NCI-H345 (cell line): ENCODE measurements at places on chromosomes 1 and 21.
A peak's percentile ranks its signal among the peaks of the same experiment; 100 is the strongest.

DNA sequence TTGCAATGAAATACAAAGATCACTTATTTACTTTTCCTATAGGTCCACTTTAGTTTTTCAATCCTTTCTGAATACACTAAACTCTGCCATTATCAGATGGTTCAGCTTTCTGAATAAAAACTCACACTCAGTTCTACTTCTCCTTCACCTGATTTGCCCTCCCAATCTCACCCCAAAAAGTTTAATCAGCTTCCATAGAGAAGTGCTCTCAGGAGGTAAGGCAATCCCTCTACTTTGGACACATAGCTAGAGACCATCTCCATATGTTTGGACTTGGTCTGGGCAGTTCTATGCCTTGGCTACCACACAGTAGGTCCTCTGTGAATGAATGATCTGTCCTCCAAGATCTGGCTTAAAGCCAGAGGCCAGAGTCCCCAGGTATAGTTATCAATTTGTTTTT, 40.9 kb downstream of the PTPN14 start:
- DNase-seq: no peak

DNA sequence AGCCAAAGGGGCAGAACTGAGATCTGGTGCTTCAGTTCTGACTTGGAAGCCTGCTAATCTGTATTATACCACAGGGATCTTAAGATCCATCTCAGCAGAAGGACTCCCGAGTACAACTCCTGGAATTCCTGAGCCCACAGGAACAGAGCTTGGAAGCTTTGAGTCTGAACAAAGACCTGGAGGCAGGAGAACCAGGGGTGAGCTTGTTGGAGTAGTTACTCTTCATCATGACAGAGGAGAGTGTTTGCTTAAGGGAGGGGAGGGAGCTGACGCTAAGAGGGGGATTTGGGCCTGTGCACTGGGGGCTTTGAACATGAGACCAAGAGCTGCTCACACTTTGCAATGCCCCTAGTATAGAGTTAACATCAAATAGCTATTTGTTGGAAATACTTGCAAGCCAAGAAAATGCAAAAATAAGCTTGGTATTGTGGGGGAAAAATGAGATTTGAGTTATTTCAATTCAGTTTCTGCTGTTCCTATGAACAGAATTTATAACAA, 41.1 kb upstream of the TRABD2B start:
- peak; percentile 31 for DNase-seq

DNA sequence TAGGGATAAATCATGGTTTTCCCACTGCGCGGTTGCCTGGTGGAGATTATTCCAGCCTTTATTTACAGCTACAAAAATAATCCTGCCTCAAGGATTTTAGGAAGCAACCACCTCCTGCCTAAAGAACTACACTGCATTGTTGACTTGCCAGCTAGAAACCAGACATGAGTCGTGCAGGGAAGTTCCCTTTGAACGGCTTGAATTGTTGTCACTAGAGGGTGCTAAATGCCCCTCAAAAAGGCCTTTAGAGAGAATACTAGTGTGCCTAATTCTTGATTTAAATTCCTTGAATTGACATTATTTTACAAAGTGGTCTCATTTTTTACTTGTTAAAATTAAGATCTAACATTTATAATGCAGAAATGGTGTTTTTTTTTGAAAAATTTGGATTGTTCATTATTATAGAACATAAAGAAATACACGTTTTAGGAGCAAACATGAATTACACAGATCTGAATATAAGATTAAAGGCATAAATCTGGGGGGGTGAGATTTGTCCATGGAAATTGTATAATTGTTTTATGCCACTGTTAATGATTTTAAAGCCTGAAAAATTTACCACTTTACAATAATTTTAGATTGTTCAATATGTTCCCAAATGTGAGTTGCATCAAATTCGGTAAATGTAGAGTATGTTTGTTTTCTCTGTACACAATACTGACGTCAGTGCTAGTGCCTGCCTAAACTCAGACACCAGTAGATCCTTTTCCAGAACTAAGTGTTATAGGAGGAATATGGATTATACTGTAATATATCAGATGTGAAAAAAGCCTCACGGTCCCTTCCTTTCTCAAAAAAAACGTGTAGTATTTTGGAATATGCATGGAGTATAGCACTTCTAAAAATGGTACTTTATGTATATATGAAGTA, 7.6 kb upstream of the ERG start:
- peak; percentile 67 for DNase-seq

GRCh38 chr1:179955731-179956130, 1.1 kb downstream of the CEP350 start:
- DNase-seq: no peak

DNA sequence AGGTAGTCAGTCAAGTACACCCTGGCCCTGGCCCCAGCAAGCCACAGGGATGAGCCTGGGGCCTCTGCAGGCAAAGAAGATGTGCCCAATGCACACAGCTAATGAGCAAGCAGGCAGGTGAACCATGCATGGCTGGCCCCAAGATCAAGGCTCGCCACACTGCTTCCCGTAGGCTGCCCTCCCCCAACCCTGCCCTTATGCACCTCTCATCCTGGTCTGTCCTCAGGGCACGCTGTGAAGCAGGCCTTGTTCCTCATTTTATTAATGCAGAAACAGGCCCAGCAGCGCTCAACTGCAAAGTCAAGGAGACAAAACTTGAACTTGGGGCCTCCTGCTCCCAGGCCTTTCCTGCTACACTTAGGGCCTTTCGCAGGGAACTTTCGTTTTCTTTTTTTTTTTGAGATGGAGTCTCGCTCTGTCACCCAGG, 35.6 kb upstream of the ID3 start:
- no peak for DNase-seq

GRCh38 chr1:27152829-27153548, 1.9 kb downstream of the SLC9A1 start:
- no peak for DNase-seq

GRCh38 chr1:211328866-211329475, 2.3 kb downstream of the TRAF5 start:
- no peak for DNase-seq

DNA sequence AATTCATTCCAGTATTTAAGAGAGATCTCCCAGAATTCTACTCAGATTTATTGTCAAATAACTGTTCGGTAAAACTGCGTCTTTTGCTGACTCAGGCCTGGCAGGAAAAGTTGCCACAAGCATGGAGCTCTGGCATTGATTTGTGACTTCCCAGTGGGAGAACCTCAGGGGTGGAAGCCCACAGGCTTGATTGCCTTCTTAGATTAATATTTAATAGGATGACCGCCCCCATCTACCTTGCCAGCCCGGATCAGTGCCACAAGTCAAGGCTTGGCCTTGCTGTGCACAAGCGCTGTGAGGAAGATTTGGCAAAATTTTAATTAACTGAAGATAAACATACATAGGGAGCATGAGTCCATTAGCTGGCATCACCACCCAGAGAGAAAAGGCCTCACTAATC, 93.5 kb downstream of the LRIG2 start:
- DNase-seq: no peak

DNA sequence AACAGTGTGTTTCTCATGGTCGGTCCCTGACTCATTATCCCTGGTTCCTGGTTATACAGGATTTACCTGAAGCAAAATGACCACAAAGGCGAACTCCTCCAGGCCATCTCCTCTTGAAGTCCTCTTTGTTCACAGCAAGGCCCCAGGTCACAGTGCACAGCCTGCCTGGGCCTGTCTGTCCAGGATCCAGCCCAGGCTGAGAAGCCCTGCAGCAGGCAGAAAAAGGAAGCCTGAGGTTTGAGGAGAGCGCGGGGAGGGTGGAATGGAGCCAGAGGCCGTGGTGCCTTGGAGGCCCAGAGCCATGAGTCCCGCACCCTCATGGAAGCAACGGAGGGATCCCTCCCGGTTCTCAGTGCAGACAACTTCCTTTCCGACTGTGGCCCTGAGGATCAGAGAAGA, 136.8 kb upstream of the IRF2BP2 start:
- DNase-seq: peak; percentile 62

DNA sequence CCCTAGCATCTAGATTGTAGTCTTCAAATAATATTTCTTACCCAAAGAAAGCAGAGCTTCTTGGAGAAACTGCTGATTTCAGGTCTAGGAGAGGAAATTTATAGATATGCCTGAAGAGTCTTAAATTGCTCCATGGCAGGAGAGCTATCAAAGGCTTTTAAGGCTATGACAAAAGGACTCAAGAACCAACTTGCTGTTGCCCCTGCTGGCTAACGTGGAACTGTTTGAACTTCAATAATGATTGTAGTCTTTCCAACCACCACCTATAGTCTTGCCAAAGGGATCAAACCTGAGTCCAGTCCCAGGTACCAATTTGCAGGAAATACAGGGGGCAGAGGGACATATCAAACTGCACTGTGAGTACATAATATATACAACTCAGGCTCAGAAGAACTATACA, 336.2 kb upstream of the ESRRG start:
- no peak for DNase-seq

DNA sequence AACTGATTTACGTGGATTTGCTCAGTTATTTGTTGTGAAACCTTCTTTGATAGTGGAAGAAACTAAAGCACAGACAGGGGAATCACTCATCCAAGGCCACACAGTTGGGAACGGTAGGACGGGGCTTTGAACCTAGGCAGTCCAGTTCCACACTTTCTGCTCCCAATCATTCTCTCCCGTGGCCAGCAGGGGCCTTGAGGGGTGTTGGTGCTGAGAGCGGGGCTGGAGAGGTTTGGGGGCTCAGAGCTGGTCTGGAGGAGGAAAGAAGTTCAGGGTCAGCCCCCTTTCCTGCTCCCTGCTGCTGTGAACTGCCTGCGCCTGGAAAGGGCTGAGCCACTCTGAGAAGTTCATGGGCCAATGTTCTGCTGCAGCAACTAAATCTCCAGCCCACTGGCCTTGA, 31.4 kb upstream of the ACTL8 start:
- DNase-seq: no peak

GRCh38 chr1:98203466-98203865, 282.6 kb upstream of the DPYD start:
- DNase-seq: no peak

DNA sequence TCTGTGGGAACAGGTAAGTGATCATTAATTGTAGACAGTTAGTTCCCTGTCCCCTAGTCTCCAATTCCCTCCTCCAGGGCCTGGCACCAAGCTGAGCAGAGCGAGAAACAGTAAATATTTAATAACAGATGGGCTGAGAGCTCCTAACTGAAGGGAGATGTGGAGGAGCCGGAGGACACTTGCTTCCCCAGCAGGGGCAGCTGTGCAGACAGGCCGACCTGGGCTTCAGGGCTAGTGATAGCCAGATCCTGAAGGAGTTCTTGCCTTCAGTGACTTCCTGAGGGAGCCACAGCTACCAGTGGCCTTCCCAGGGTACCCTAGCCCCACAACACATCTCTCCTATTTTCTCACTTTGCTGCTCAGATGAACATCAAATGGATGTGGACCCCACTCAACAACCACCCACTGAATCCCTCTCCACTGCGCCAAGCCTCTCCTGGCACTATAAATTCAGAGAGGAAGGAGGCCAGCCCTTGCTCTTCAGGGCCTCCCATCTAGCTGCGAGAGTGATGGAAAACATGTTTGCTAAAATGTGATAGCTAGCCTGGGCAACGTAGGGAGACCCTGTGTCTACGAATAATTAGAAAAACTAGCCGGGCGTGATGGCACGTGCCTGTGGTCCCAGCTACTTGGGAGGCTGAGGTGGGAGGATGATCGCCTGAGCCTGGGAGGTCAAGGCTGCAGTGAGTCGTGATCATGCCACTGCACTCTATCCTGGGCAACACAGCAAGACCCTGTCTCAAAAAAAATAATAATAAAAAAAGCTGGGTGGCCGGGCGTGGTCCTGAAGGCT, 26.9 kb upstream of the SYNC start:
- no peak for DNase-seq

DNA sequence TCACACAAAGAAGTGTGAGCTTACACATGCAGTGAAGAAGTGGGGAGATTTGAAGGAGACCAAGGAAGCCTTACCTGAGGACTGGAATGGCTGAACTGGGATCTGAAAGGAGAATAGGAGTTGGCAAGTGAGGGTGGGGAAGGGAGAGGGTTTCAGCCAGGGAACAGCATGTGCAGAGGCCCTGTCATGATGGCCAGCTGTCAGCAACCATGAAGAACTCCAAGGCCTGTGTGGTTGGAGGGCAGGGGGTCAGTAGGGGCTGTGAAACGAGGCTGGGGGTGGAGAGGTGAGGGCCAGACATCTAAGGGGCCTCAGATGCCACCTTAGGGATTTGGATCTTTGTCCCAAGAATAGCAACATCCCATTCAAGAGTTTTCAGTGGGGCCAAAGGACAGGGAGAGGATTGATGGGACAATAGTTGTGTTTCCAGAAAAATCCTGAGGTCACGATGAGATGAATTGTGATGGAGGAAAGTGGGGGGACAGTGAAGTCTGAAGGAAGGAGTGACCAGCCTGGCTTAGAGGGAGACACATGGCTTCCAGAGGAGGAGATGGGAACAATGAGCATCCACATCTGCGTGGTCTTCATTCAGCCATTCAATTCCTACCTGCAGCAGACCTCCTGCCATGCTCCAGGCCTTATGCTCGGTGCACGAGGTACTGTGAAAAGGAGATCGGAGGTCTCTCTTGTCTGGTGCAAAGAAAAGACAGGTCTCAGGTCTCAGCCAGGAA, 187.6 kb downstream of the MATN1 start:
- no peak for DNase-seq

DNA sequence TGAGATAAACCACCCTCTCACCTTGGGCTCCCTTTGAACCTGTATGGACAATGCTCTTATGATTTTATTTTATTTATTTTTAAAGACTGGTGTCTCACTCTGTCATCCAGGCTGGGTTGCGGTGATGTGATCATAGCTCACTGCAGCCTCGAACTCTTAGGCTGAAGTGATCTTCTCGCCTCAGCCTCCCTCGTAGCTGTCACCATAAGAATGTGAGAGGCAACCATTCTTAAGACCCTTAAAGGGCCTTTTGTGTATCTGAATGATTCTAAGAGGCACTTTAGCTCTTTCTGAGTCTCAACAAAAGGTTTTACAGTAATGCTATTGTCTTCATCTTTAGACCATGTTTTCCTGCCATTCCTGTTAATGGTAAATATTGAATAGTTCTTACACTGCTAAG, 67.0 kb downstream of the IVNS1ABP start:
- no peak for DNase-seq

DNA sequence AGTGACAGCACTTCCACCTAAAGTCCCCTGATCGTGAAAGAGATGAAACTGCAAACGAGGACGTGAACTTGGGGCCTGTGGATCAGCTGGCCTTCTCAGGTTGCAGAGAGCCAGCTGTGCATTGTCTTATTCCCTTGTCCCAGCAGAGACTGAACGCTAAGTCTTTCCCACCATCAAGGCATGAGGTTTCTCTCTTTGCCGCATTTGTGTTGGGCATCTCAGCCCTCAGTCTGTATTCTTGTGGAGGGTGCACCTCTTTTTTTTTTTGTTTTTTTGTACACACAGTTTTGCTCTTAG, 71.4 kb downstream of the KIF26B start:
- DNase-seq: no peak

DNA sequence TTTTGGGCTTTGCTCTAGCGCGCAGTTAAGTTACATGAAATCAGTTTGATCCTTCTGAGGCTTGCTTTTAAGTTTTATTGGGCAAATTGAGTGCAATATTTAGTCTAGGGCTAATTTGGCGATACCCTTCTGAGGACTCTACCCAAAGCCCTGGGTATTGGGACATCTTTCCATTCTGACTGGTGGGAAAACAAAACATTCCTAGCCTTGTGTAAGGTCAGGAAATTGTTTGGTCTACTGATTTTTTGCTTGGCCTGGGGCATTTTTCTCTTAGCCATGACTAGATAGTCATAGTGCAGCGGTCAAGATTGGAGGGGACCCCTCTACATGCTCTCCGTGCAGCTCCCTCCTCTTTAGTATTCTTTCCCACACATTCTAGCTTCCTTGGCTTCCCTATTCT, 189.6 kb upstream of the PTGFR start:
- DNase-seq: no peak

GRCh38 chr1:156413391-156414246, 44.6 kb downstream of the RHBG start:
- no peak for DNase-seq
